ENCODE measurements at places on chromosomes 1 and 21. TPM values are rescaled to one million over a fixed set of nuclear protein-coding genes. Genes with fewer than 3 reads are reported as not detected.

The RGS7 gene
- not detected for total RNA-seq

The GBP4 gene
- total RNA-seq = 0.36 TPM

The RNU1-1 gene
- under 0.01 TPM for total RNA-seq

The RNU1-4 gene
- under 0.01 TPM for total RNA-seq

The UBL4B gene
- total RNA-seq = not detected

The HAO2 gene
- not detected for total RNA-seq

The DENND2C gene
- total RNA-seq = 40.0 TPM

The FAM89A gene
- 2.4 TPM for total RNA-seq

The NPHS2 gene
- total RNA-seq = not detected

The BNIPL gene
- 7.5 TPM for total RNA-seq

The GPR52 gene
- total RNA-seq = 0.34 TPM

The ALG6 gene
- total RNA-seq = 19.1 TPM

The BSND gene
- under 0.01 TPM for total RNA-seq

The FAM163A gene
- not detected for total RNA-seq

The ZSWIM5 gene
- total RNA-seq = 0.14 TPM

The C1QA gene
- total RNA-seq = not detected

The TMEM52 gene
- total RNA-seq = 2.9 TPM
